ENCODE measurements at places on chromosomes 13 and 19.

DNA sequence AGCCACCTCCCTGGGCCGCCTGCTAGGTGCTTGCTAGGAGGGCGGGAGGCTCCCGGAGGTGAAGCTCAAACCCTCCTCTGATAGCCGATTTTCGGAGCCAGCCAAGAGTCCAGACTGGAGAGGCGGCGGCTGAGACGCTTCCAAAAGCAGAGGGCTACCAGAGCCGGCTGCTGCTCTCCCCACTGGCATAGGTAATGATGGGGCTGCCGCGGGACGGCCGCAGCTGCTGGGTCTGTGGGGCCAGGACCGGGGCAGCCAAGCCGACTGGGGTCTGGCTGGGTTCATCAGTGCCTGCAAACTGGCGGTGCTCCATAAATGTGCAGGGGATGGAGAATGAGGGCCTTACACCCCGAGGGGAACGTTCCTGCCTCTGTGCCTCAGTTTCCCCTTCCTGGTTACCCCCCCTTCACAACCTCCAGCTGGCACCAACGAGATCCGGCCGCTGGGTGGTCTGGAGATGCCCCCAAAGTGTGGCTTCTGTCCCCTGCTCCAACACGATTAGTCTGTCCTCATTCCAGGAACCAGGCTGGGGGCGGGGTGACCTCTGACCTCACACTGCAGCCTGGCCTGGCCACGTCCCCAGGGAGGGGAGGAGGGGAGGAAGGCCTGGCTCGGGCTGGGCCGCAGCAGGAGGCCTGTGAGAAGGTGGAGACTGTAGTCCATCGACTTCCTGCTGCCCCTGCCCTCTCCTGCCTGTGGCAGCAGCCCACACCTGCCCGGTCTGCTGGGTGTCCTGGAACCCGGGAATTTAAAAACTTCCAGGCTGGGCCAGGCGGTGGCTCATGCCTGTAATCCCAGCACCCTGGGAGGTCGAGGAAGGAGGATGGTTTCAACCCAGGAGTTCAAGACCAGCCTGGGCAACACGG is 3.8 kb upstream of the WDR18 start:
- DNase-seq, result no peak

GRCh38 chr19:925087-925525 is 729 bp upstream of the ARID3A start:
- no peak for DNase-seq

GRCh38 chr13:30963791-30964190 is 31.3 kb downstream of the TEX26 start:
- no peak for DNase-seq

DNA sequence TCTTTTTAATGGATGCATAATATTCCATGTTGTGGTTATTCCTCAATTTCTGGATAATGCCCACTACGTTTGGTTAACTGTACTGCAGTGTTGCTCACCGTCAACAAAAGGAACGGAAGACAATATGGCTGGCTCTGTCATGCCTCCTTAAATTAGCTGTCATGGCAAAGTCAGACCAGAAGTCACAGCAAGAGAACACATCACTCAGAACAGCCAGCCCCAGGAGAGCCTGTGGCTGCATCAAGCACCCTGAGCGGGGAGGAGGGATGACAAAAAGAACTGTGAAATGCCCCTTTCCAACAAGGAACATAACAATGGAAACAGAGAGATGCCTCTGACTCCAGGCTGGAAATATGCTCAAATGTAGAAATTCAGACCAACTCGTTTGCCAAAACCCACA is 366.0 kb upstream of the ZNF507 start:
- DNase-seq, result no peak

DNA sequence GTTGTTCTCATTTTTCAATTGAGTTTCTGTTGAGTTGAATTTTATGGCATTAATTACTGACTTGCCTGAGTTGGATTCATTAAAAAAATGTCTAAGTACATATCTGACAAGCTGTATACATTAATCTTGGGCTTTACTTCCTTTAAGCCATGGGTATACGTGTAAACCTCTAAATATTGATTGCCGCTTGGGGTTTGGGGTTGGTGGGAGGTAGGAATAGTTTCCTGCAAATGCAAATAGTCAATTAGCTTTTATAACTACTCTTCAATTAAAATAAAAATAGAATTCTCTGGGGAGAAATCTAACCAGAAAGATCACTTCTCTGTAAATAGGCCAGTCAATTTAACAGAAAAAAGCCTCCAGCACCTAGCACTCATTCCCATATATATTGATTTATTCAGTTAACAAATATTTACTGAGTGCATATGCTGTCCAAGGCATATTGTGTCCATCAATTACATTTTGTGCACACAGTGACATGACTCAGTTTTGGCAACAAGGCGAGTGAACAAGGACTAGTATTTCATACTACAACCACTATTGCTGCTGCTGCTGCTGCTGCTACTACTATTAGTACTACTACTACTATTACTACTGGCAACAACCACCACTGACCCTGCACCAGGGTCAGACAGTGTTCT is 306.8 kb downstream of the RFC3 start:
- DNase-seq, result no peak

- DNase-seq, result no peak
Measured at GRCh38 chr19:5165697-5166019, 175.0 kb downstream of the PTPRS start.

GRCh38 chr19:10830370-10830769 is 5.6 kb downstream of the TMED1 start:
- no peak for DNase-seq

DNA sequence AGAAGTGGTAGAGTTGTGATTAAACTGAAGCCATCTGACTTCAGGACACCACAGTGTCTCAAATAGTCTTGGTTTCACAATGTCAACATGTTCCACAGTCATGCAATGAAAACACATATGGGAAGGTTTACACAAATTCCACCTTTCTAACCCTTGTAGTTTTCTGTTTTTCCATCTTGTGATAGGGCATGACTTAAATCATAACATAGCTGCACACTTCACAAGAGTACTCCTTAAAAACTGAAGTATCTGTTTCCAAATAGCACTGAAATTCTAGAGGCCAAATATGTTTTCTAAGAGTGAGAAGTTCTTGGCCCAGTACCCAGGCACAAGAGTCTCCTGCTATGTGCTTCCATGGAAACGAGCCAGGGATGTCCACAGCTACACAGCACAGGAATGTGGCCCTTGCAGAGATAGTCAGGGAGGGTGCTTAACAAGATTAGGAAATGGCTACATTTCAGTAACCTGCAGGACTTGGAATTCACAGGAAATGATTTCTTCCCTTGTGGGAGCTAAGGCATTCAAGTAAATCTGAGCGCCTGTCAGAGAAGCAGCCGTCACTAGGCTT is 269.1 kb downstream of the NDFIP2 start:
- peak; percentile 94 for DNase-seq

DNA sequence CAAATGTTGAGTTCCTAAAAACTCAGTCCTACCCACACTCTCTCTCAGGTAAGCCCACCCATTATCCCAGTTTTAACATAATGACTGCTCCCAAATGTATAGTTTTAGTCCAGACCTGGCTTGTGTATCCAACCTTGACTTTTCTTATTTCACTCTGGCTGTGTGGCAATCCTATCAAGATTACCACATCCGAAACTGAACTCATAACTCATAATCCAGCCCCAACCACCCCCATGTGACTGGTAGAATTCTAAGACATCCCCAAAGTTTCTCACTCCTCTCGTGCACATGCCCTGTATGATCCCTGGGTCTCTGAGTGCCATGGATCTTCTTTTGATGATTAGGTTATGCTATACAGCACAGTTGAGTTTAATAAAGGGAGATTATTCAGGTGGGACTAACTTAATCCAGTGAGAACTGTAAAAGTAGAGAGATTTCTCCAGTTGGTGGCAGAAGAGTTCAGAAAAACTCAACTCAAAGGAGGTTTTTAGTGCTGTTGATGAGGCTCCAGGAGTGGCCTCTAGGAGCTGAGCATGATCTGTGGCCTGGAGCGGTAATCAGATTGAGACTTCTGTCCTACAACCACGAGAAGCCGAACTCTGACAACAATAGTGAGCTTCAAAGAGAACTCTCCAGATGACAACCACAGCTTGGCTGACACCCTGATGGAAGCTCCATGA is 413.4 kb downstream of the ZNF536 start:
- no peak for DNase-seq

DNA sequence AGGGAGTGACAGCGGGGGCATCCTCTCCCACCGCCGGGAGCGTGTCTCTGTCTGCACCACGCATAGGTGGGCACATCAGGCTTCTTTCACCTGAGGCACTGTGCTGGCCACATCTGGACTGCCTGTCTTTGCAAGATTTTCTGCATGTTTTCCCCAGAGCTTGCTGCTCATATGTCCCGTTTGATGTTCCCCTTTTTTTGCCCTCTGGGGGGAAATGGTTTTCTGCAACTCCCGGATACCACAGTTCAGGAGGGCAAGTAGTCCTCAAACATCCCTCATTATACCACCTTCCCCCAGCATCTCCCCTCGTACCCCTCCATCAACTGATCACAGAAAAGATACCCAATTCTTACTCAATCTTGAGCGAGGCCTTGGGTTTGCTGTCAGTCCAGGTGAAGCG is 168.0 kb downstream of the PAN3 start:
- no peak for DNase-seq

- no peak for DNase-seq
Measured at GRCh38 chr19:12287958-12288500, 6.7 kb downstream of the ZNF44 start.
